Kidney epithelial cell (primary cell): ENCODE measurements at places on chromosomes 1 and 21. TPM values are rescaled to one million over a fixed set of nuclear protein-coding genes. Genes with fewer than 3 reads are reported as not detected.

- DNase-seq = no peak
These were observed 56.0 kb downstream of the LTN1 start for GRCh38 chr21:28936721-28937120.

- DNase-seq = no peak
These were observed 46.8 kb downstream of the NTMT2 start for GRCh38 chr1:170192546-170192945.

- no peak for DNase-seq
These were observed 69.0 kb downstream of the ATP1B1 start for GRCh38 chr1:169175461-169175860.

GRCh38 chr1:211833174-211833820, 2.7 kb upstream of the LPGAT1 start:
- DNase-seq = no peak

Gene HTR6
- not detected in 2 replicates for total RNA-seq

- DNase-seq = no peak
These were observed 31.4 kb upstream of the PAXBP1 start for GRCh38 chr21:32802954-32803353.

Gene ITGB2
- 6.9 and 9.1 TPM in 2 replicates for total RNA-seq

Gene PLA2G2D
- not detected in 2 replicates for total RNA-seq

DNA sequence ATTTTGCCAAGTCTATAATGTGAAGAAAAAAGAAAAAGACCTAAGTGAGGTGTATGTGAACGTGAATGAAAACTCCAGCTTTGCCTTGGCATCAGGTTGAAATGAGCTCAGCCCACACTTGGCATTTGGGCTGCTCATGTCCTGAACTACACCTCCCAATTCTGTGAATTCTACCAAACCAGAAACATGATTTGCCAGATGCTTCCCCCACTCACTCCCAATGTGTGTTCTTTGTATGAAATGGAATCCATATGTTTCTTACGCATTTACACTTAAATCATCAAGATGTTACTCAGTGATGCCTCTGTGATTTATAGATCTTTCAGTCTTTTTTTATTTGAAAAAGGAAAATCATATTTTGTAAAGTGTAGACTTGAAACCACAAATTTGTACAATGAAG, 32.8 kb upstream of the RUNX1 start:
- DNase-seq = no peak

Gene COL8A2
- 1.2 TPM in 2 replicates for total RNA-seq

GRCh38 chr1:54528613-54529012, 19.4 kb upstream of the ACOT11 start:
- DNase-seq = no peak

Gene RHD
- total RNA-seq = not detected in 2 replicates

DNA sequence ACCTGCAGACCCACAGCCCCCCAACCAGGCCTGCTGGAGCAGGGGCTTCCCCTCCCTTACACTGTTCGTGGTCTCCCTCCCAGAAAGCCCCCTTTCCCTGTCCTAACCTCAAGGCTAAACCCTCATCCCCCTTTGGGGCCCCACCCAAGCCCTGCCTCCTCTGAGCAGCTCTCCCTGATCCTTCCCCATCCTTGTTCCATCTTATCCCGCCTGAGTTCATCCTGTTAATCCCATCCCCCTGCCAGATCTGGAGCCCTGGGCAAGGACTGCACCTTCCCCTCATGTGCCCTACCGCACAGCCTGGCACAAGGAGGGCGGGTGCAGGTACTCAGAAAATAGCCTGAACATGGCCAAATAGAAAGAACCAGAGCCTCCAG, 6.9 kb upstream of the TNNT2 start:
- DNase-seq = no peak

- DNase-seq = no peak
These were observed 37.3 kb upstream of the LPAR3 start for GRCh38 chr1:84930329-84930728.

Gene FCGR3B
- not detected in 2 replicates for total RNA-seq

DNA sequence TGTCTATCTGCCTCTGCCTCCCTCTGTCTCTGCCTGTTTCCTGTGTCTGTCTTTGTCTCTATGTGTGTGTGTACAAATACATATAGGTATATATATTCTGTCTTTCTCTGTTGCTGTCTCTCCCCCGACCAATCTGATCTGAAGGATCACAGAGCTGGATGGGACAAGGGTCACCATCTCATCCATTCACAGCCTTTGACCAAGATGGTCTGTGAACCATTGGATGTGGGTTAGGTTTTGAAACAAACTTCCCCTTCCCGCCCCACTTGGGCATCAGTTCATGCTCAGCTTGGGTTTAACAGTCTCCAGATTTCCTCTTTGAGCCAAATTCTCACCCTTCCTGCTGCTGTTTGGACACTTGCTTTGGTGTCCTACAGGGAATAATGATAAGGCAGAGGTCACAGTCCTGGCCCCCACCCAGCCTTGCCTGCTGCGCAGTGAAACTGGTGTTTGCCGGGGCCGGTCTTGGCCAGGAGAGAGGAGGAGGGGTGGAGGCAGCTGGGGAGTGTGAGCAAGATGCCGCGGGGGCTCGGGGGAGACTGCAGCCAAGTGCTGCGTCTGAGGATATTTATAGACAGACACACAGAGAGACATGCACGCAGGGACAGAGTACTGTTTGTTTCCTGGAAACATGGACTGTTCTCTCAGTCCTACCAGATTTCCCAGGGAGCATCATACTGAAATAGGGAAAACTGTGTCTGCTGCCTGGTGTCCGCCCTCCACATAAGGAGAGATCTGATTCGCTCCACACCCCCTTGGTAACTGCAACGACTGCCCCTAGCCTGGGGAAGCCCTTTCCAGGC, 27.0 kb upstream of the BTG2 start:
- DNase-seq = no peak

DNA sequence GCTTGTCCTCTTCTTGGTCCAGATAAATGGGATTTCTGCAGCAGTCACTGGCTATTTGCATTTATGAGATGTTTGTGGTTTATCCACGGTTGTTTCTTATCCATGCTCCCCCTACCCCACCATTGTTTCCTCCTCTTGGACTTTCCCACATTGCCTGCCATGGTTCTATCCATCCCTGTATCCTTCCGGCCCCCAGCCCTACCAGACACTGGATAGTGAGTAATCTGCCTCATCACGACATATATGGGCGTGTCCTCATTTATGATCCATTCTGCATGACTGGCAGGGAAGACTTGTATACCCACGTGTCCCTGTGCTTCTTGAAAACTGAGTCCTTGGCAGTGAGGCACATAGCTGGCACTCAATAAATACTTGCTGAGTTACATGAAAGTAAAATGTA, 40.1 kb downstream of the CACNA1S start:
- DNase-seq = no peak
